ENCODE measurements at places on chromosomes 5 and 9. TPM values are rescaled to one million over a fixed set of nuclear protein-coding genes. Genes with fewer than 3 reads are reported as not detected.

The KCNN2 gene
- under 0.01 TPM for total RNA-seq

The MCIDAS gene
- 0.07 TPM for total RNA-seq

The FGF10 gene
- not detected for total RNA-seq

The WDR5 gene
- total RNA-seq, result 33.5 TPM

The PTPN3 gene
- total RNA-seq, result 35.2 TPM

The WDR70 gene
- 24.6 TPM for total RNA-seq

The CPLANE1 gene
- total RNA-seq, result 18.3 TPM

The SPATA31A3 gene
- not detected for total RNA-seq

The GZMA gene
- not detected for total RNA-seq

The CCL19 gene
- not detected for total RNA-seq

The OR1J1 gene
- total RNA-seq, result not detected

The ZNF483 gene
- total RNA-seq, result 0.78 TPM
